T-helper 9 cell (primary cell): ENCODE measurements at places on chromosomes 16 and 17.

- no peak for DNase-seq
Observed at GRCh38 chr16:84314814-84315213, 20.1 kb downstream of the WFDC1 start.

GRCh38 chr17:80220736-80221215, 549 bp downstream of the SLC26A11 start:
- DNase-seq: no peak

GRCh38 chr16:80816356-80816755, 12.0 kb upstream of the CDYL2 start:
- no peak for DNase-seq

DNA sequence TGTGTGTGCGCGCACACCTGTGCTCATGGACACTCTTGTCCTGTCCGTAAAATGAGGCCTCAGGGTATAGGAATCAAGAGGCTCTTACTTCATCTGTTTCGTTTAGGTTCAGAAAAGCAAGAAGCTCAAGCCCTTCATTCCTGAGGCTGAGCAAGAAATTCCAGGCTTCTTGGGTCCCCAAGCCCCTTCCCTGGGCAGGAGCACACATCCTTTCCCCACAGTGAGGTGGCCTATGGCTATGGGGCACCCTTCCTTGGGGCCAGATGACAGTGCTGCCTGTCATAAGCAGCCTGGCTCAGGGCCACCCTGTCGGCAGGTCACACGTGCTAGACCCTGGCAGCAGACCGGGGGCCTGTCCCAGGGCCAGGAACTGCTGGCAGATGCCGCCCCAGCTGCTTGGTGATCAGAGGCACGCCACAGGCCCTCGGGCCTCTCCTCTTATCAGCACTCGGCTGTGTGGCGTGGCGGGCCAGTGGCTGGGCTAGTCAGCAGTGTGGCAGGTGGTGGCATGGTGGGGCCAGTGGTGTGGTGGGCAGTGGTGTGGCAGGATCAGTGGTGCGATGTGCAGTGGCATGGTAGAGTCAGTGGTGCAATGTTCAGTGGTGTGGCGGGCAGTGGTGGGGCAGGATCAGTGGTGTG, 50.2 kb downstream of the NKD1 start:
- no peak for DNase-seq

DNA sequence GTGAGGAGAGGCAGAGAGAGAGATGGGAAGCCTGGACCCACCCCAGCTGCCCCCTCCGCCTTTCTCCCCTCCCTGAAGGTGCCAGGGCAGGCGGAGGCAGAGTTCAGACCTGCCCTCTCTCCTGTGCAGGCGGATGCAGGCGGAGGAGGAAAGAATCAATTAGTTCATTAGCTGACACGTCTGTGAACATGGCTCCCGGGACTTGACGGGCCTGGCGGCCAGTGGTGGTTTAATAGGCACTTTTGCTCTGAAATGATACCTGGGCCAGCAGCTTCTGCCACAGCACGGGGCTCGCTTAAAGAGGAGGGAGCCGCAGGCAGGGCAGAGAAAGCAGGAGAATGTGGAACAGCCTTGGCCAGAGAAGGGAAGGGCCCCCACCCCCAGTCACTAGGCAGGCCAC, 98.1 kb downstream of the SDK2 start:
- no peak for DNase-seq

DNA sequence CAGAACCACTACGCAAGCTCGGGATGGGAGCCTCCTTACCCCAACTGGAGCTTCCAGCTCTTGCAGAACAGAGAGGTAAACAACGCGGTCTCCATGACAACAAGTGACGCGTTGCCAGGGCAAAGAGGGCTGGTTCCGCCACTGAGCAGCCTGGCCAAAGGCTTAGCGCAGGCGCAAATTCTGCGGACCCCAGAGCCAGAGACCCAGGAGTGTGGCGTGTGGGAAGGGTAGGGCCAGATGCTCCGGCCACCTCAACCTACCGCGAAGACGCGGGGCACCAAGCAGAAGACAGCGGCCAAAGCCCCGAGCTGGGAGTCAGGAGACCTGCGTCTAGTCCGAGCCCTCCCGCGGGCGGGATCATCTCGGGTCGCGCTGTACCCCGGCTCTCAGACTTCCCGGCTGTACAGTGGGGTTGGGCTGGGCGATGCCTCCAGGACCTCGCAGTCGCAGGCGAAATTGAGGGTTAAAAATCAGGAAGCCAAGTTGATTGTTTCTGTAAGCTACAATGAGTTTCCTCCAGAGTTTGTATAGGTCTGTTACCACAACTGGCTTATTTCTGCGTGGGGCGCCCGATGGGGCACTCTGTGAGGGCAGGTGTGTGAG, at the start of gene TEKT1:
Gene TEKT1, minus strand, starts transcription at position 69 of the 603 bp plus-strand sequence. CDS start 1,353 bp downstream, outside the sequence.
- peak; percentile 64 for DNase-seq

- no peak for DNase-seq
Observed at GRCh38 chr16:10765772-10766171, 22.1 kb downstream of the NUBP1 start.

DNA sequence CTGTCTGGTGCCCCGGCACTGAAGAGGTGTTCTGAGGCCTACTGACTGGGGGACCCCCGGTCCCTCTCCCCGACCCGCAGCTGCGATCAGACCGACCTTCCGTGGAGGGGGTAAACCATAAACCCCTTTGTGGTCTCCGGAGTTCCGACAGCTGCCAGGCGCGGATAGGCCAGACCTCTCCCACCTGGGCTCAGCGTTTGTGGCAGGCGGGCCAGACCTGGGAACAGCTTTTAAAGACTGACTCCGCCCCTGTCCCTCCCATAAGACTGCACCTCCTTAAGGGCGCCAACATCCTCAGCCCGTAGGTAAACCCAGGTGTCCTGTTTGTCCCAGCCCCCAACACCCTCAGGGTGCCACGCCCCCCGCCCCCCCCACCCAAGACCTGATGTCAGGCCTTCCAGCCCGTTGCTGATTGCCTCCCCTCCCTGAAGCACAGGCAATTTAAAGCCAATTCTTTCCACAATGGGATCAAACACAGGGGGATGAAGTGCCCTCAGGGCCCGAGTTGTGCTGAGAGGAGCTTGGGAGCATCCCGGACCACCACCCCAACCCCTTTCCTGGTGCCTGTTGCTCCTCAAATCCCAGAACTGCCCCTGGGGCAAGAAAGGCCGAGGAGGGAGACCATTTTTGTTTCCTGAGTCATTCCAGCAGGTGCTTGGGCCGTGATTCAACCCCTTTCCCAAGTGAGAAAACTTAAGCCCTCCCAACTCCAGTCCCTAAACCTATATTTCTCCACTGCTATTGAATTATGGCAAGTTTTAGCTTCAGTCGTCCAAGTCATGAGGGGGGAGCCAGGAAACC, at the start of gene SOX15:
Gene SOX15, minus strand, starts transcription at position 204 of the 801 bp plus-strand sequence. CDS start 418 bp downstream, outside the sequence.
- DNase-seq: no peak

DNA sequence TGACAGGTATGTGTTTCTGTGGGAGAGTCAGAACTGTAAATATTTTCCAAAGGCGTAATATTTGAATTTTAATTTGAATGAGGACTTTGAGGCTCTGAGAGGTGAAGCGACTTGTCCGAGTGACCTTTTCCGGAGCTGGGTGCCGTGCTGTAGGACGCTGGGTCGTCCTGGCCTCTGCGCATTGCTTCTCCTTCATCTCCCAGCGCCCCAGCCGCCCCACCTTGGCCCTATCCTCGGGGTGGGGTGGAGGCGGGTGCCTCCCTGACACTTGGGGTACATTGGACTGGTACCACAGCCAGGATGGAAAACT, 147.8 kb downstream of the SPECC1 start:
- DNase-seq: no peak

- no peak for DNase-seq
Observed at GRCh38 chr17:78372841-78373240, 5.6 kb upstream of the PGS1 start.
